Stimulated activated CD8-positive, alpha-beta memory T cell treated with anti-CD3 and anti-CD28 coated beads, Interleukin-4, amount 100 ng/mL, for 4 hours (primary cell): ENCODE measurements at places on chromosomes 1 and 21.

DNA sequence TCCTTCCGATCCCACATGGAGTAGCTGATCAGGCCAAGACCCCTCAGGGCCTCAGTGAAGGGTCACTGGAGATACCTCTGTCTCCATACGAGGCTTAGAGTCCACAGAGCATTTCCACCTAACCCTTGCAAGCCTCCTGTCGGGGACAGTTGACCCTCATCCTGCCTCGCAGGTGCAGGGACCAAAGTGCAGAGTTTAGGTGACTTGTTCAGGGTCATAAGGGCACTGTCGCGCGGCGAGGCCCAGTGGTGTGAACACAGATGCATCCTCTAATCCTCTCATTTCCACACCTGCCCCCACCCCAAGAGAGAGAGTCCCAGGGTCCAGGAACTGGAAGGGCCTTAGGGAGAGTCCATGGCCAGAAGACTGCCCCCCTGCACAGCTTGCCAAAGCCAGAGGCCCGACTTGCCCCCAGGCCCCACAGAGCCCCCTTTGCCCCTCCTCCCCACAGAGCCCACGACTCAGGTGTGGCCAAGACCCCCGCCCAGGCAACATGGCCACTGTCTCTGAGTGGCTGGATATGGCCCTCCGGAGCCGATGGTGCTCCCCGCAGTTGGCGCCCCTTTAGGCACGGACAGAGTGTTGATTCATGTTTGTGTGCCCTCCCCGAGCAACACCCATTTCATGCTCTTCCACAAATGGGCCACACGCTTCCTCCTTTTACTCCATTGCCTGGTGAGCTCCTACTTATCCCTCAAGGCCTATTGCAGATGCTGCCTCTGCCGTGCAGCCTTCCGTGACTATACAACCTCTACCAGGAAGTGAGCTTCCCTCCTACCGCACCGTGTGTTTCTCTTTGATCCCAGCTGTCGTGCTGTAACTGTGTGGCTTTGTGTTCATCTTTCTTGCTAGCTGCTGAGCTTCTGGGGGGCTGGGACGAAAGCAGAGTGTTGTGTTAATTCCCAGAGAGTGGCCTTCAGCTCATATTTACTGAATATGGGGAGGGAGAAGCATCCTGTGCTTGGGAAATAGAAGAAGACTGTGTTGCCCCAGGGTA is 1.7 kb downstream of the TRPM2 start:
- no peak for DNase-seq

DNA sequence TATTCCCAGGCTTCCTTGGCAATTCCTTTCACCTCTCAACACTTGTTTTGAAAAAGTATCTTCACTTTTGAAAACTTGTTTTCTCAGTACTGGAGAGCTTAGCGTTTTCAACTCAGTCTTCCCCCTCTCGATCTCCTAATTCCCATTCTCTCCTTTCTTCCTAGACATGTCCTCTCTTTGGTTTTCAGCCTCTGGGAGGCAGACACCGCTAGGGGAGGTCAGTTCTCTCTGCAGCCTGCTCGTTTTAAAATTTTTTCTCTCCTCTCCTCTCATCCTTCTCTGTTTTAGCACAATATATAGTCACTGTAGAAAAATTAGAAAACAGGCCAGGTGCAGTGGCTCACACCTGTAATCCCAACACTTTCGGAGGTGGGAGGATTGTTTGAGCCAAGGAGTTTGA is 12.6 kb upstream of the RHEX start:
- no peak for DNase-seq

DNA sequence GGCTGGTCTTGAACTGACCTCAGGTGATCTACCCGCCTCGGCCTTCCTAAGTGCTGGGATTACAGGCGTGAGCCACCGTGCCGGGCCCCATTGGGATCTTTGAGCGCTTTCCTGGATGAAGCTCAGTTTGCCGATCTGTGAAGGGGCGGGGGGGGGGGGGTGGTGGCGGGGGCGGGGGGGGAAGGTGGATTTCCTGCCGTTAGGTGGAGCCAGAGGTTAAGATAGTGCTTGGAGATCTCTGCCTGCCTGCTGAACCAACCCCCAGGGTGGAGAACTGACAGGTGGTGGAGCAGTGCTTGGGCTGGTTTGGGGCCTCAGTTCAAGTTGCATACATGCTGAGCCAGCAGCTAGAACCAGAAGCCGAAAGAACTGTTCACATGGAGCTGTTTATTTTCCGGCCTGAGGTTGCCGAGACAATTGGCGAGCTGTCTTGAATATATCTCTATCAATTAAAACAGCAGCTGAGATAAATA is 1.7 kb downstream of the TMCC2 start:
- peak; percentile 29 for DNase-seq

GRCh38 chr1:7218210-7218832 is 433.1 kb downstream of the CAMTA1 start:
- no peak for DNase-seq

- DNase-seq: no peak
Measured at GRCh38 chr1:234666761-234667160, 56.8 kb upstream of the IRF2BP2 start.
